ENCODE measurements at places on chromosomes 12 and 14.

- DNase-seq, result no peak
These were observed 2.1 kb upstream of the CCT2 start for GRCh38 chr12:69583203-69583602.

- no peak for DNase-seq
These were observed 218.3 kb downstream of the FOXN3 start for GRCh38 chr14:89198544-89199329.

DNA sequence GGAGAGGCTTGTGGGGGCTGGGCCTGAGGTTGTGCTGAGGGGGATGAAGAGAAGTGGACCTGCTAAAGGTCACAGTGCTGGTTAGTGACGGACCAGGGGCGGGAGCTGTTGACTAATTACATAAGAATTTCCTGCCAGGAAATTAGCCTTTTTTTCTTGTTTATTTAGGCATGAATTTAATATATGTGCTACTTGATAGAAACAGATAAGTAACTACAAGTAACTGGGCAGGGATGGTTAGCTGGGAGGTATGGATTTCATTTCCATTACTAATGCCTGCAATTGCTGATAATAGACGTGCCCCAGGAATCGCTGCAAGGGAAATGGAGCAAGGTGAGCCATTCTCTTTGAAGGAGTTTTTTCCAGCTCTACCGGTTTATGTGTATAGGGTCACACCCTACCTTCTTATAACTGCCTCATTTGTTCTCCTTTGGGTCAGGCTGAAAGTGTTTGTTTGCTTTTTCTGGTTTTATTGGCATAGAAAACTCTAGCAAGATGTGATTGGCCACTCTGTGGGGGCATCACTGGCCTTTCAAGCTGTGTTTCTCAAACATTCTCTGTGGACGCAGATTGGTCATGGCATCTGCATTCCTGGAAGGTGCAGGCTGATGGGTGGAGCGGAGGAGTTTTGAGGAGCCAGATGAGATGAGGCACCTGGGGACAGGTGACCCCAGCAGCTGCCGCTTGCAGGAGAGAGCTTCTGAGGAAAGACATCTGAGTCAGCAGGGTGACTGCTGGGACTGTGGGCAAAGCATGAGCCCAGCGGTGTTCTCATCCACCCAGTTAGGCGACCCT is 19.0 kb upstream of the GPRC5A start:
- peak; percentile 92 for DNase-seq

GRCh38 chr12:51818566-51819300 is 29.8 kb downstream of the FIGNL2 start:
- no peak for DNase-seq

DNA sequence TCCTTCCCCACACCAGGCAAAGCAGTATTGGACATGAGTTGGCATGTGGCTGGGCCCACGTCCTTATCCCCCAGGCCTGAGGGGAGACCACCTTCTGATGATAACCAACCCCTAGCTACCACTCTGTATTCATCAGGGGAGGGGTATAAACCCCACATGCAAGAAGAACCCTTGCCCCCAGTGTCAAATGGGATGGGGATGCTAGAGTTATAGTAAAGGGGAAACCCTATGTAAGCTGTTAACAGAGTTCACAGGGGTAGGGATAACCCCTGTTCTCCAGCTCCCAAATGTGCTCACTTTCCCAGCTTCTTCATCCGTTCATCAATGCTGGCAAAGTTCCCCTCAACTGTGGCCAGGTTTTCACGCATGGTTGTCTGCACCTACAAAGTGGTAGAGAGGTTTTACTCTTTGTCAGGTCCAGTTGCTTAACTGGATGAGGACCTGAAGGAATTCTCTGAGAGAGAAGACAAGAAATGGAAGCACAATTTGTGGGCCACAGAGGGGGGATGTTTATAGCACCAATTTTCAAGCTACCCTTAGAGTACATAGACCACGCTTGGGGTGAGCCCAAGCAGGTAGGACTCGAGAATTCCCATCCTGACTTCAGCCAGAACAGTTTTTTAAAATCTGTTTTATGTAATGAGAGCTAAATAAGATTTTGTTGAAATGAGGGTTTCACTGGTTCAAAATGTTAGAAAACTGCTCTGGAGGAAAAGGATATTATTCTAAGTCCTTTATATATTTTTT is 7.9 kb downstream of the MBD6 start:
- DNase-seq, result no peak

- DNase-seq, result no peak
These were observed 242.9 kb upstream of the PLEKHG7 start for GRCh38 chr12:92459850-92460249.

GRCh38 chr12:92827836-92828431 is 101.2 kb downstream of the EEA1 start:
- peak; percentile 45 for DNase-seq

DNA sequence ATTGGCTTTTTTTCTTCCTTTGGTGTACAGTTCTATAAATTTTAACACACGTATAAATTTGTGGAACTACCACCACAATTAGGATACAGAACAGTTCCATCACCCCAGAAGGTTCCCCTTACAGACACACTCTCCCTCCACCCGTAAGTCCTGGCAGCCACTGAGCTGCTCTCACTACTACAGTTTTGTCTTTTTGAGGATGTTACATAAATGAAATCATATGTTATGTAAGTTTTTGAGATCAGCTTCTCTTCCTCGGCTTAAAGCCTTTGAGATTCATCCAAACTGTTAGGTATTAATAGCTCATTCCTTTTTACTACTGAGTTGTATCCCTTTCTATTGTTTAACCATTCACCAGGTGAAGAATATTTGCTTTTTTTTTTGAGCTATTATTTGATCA is 74.3 kb upstream of the SLC24A4 start:
- no peak for DNase-seq

DNA sequence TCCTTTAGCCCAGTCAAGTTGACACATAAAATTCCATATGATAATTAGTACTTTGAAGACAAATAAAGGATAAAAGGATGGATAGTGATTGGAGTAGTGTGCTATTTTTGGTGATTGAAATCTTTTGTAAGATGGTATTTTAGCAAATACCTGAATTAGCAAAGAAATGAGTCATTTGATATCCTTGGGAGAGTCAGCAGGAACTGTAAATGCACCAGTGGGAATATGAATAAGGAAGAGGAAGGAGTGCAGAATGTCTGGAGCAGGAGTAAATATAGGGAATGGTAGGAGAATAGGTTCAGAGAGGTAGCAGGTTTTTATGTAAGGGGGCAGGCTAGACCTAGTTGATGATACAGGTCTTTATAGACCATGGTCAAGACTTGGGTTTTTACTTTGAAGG is 75.0 kb downstream of the TRMT5 start:
- DNase-seq, result no peak

- DNase-seq, result no peak
These were observed 25.4 kb upstream of the COL2A1 start for GRCh38 chr12:48029491-48030172.

DNA sequence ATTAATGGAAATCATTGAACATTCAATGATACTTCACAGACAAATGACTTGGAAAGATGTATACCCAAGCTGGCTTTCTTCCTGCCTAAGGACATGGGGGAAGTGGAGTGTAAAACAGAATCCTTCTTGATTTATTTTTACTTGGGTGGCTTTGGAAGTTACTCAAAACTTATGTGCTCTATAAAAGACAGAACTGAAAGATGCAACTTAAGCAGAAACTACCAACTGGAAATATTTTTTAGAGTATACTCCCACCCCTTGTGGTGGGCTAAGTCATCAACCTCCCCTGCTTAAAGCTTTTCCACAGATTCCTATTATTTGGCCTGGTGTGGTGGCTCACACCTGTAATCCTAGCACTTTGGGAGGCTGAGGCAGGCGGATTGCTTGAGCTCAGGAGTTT is 126.0 kb upstream of the ATP2B1 start:
- DNase-seq, result no peak

- no peak for DNase-seq
These were observed 87.8 kb upstream of the PDE3A start for GRCh38 chr12:20280515-20280914.
